ENCODE measurements at places on chromosomes 16 and 17.

GRCh38 chr17:33529816-33530215 lies 236.7 kb upstream of the ASIC2 start:
- no peak for DNase-seq

GRCh38 chr16:87322833-87323726 lies 5.9 kb upstream of the C16orf95 start:
- peak; percentile 32 for DNase-seq

DNA sequence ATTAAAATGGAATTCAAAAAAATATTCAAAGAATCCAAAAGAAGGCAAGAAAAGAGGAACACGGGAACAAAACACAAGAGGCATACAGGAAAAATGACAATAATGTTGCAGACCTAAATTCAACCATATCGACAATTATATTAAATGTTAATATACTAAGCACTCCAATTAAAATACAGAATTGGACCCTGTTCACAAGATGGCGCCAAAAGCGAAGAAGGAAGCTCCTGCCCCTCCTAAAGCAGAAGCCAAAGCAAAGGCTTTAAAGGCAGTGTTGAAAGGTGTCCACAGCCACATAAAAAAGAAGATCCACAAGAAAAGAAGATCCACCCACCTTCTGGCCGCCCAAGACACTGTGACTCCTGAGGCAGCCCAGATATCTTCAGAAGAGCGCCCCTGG lies 6.3 kb upstream of the XAF1 start:
- DNase-seq, result no peak

GRCh38 chr17:72578817-72579470 lies 458.1 kb downstream of the SOX9 start:
- no peak for DNase-seq

DNA sequence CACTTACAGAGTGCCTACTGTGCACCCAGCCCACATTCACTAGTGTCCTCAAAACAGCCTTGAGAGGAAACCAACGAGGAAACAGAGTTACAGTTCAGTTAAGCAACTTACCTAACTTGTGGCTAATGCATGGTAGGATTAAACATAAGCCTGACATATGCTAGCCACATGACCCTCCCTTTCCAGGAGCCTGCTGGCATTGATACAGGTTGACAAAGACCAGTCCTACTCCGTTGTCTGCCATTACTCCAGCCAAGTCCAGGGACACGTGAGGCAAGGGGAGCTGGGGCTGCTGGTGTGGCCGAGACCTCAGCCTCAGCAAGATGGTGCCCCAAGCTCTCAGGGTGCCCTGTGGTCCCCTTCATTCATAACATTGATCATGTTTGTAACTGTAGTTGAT lies 37.9 kb downstream of the SNX20 start:
- peak; percentile 29 for DNase-seq

DNA sequence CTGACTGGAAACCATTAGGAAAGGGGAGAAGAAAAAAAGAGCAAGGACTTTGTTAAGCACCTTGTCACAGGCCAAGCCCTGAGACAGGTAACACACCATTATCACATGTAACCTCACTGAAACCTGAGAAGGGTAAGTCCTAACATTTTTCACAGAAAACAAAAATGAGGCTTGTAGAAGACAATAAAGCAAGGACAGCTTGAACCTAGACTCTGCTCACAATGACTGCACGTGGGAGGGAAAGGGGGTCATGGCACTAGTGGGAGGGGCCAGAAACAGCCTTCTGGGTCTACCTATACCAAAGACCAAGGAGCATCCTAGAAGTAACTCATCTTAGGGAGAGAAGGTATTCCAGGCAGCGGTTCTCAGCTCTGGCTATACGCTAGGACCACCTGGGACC lies 7.5 kb downstream of the TK2 start:
- no peak for DNase-seq

- peak; percentile 47 for DNase-seq
Measured at GRCh38 chr17:75572713-75573539, 14.7 kb upstream of the MYO15B start.

DNA sequence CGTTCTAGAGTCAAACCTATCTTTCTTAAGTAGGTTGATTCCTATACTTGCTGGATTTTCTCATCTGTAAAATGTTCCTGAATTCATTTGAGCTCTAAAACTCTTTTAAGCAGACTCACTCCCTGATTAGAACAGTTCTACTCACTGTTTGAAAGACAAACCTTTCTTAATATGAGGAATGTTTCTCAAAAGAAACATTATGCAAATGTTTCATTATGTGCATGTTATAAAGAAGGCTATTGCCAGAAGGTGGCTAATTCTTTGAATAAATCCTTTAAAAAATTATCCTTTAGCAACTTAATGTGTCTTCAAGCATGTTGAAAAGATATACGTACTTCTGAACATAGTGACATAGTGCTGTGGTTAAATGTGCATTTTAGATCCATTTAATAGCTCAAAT lies 124.1 kb downstream of the CDH11 start:
- no peak for DNase-seq

GRCh38 chr16:82138478-82139285 lies 31.3 kb downstream of the MPHOSPH6 start:
- no peak for DNase-seq

DNA sequence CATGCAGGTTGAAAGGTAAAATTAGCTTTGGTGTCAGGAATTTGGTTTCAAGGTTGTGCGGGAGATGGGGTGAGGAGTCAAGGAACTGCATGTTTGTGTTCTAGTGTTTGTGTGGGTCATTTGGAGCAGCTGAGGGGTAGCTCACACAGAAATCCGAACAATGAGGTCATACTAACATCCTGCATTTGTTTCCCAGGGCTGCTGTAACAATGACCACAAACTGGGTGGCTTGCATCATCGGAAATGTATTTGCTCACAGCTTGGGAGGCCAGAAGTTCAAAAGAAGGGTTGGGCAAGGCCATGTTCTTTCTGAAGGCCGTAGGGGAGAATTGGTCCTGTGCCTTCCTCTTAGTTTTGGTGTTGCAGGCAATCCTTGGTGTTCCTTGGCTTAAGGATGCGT lies 287.4 kb downstream of the HAPSTR1 start:
- no peak for DNase-seq

GRCh38 chr17:69851736-69852135 lies 223.3 kb upstream of the KCNJ16 start:
- no peak for DNase-seq

- no peak for DNase-seq
Measured at GRCh38 chr16:53836680-53837079, 132.7 kb downstream of the FTO start.

Measured in right cardiac atrium (tissue), 5 donors.